ENCODE measurements at places on chromosomes 3 and 15.

DNA sequence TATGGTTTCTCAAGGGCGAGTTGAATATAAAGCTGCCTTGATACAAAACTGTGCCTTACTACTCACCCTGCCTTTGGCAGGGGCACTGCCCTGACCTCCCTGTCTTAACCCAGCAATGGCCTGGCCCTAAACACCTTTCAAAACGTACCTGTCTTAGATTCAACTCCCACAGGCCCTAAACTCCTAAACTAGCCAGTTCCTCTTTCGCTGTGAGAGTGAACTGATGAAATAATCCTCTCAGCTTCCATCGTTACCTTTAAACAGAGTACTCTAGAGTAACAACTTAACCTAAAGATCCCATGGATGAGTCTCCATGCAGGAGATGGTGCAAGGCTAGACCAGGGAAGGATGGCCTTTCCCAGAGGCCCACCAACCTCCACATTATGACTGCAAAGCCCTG, 133.0 kb upstream of the THBS1 start:
- DNase-seq: no peak

DNA sequence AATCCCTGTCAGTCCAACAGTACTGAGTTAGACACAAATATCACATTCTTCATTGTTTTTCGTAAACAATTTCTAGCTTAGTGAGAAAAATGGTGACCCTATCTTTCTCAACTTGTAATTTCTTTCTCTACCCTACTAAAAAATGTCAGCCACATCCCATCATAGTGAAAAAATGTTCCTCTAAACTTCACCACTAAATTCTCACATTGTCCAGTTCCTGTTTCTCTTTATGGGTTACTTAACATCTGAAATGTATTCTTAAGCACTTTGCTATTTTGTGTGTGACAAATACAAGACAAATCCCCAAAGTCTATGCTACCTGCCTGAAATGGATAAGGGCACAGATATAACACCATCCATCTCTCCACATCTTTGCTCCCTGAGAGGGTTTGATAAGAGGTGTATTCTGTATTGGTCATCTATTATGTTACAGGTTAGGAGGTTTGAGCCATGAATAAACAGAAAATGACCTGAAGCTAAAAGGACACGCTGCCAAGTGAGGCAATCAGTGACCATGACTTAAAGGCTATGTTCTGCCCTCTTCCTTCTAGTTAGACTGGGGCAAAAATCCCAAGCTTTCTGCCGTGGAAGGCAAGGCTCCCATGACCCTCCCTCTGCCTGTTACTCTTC, 118.2 kb downstream of the GADL1 start:
- DNase-seq: no peak

DNA sequence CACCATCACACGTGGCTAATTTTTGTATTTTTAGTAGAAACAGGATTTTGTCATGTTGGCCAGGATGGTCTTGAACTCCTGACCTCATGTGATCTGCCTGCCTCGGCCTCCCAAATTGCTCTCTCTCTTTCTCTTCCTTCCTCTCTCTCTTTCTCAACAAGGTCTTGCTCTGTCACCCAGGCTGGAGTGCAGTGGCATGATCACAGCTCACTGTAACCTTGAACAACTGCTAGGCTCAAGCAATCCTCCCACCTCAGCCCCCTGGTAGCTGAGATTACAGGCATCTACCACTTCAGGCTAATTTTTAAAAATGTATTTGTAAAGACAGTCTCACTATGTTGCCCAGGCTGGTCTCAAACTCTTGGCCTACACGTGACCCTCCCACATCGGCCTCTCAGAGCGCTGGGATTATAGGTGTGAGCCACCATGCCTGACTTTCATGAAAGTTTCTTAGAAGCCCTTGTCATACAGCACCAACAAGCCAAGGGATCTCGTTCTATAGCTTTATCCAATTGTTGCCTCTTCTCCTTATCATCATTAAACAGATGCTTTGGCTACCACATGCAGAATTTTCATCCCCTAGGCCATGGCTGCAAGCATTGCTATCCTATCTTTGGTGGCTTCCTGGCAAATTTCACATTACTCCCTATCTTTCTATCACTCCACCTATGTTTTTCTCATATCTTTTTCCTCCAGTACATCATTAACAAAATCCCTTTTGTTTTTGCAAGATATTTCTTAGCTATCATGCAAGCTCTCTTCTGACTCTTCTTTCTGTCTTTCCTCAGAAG, 5.7 kb downstream of the CCDC32 start:
- no peak for DNase-seq

DNA sequence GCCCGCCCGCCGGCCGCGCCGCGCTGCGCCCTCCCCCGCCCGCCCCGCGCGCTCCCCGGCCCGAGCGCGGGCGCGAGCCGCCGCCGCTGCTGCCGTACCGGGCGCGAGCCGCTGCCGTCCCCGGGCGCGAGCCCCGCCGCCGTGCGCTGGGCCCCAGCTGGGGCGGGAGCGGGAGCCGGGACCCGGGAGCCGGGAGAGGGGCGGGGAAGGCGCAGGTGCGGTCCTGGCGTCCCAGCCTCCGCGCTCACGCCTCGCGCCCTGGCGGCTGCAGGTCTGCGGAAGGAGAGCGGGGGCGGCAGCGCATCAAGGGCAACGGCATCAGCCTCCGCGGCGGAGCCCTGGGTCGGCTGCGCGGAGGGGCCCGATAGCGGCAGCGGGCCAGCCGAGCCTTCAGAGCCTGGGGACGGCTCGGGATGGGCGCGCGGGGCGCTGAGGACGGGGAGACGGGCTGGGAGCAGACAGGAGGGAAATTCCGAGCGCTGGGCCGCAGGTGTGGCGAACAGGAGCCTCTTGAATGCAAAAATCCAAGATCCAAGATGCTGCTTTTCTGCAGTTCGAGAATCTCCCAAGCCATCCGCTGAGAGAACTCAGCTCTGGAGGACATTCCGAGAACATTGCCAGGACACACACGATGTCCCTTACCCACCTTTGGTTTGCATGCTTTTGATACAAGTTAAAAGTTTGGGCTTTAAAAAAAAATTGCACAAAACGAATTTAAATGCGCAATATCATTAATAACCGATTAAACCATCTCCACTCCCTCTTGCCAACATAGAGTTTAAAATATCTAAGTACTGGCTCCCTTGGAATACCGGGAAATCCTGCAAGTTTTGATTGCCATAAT, 251.1 kb downstream of the TJP1 start:
- no peak for DNase-seq

- no peak for DNase-seq
Observed at GRCh38 chr3:127666676-127667075, 6.1 kb upstream of the ABTB1 start.

- no peak for DNase-seq
Observed at GRCh38 chr3:4448187-4448586, 18.9 kb downstream of the SUMF1 start.

- DNase-seq: no peak
Observed at GRCh38 chr3:151058740-151059139, 26.7 kb upstream of the MED12L start.

GRCh38 chr3:107578523-107578922, 55.8 kb downstream of the BBX start:
- DNase-seq: no peak

DNA sequence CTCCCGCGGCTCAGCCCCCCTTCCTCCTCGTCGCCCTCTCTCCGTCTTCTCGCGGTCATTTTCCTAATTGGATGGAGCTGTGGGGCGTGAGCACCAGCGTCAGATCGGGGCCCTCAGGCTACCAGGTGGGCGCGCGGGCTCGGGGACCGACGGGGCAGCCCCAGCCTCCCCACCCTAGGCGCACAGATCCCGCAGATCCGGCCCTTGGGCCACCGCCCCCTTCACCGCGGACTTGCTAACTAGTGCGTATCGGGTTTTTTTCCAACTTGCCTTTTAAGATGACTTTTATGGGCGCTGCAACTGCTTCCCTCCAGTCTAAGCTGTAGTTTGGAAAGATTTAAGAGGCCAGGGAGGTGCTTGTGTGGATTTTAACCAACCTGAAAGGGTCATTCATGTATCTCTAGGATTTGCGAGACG, 1.3 kb downstream of the ZNF710 start:
- DNase-seq: no peak

DNA sequence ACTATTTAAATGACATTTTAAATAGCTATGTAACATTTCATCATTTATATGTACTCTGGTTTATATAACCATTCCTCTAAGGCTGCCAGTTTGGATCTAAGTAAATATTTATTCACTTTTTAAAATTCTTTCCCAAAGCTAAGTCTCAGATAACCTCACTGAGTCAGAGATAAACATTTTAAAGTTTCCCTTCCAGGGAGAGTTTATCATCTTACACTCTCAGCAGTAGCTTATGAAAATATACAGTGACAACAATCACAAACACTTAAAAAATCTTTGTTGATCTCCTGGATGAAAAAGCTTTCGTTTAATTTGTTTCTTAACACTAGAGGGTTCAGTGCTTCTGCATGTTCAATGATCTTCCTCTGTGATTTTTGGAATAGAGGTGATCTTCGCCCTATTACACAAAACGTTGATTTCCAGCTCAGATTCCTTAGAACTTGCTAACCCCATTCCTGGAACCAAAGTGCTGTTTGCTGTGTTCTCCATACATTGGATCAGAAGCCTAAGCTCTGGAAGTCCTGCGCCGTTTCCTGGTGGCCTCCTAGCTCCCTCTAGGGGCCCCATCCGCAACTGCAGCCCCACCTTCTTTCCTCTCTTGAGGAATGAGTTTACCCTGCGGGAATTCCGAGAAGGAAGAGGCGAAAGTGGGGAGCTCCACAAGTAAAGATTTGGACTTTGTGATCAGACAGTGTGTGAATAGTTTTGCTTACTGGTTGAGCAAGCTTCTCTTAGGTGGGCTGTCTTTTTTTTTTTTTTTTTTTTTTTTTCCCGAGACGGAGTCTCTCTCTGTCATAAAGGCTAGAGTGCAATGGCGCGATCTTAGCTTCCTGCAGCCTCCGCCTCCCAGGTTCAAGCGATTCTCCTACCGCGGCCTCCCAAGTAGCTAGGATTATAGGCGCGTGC, 29.3 kb upstream of the SACM1L start:
- DNase-seq: no peak

DNA sequence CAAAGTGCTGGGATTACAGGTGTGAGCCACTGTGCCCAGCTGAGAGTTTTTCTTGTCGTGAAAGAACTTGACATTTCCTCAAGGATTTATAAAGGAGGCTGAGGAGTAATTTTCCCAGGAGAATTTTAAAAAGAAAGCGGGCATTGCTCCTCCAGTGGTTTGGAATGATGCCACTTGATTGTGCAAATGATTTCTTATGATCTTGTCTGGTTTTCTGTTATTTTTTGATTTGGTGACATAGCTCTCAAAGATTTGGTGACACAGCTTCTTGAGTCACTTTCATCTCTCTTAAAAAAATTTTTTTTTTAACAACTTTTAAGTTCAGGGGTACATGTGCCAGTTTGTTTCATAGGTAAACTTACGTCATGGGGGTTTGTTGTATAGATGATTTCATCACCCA, 24.6 kb upstream of the NFKBIZ start:
- DNase-seq: no peak

GRCh38 chr3:158918008-158918407, 116.2 kb downstream of the MFSD1 start:
- no peak for DNase-seq

DNA sequence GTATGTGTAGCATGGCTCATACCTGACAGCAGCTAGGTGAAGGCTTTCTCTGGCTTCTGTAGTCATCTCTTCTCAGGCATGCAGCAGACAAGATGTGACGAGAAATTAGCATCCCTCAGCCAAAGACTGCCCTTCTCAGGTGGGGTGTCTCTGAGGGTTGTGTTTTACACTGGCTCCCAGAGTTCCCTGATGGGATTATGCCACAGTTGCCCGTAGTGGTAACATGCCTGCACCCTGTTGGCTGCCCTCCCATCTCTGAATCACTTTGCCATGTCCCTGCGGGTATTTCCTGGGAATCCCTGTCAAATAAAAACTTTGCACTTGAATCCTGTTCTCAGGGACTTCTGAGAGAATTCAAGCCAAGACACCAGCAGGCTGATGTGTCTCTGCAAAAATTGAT, 70.5 kb downstream of the LRTM1 start:
- DNase-seq: no peak

GRCh38 chr3:149575961-149576564, 81.8 kb downstream of the WWTR1 start:
- no peak for DNase-seq

DNA sequence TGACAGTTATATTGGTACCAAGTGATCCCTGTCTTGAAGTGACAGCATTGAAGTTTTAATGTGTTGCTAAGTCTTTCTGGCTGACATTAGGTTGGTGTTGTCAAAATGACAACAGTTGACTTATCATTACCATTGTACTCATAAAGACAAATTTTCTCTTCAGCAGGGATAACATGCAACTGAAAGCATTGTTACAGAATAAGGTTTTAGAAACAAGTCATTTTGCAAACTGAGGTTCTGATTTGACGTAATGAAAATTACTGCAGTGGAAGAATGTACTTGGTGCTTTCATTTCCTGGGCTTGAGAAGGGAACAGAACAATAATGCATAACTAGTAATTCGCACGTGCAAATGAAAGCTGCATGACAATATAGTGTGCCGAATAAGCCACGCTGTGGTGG, 75.1 kb downstream of the MOBP start:
- no peak for DNase-seq

DNA sequence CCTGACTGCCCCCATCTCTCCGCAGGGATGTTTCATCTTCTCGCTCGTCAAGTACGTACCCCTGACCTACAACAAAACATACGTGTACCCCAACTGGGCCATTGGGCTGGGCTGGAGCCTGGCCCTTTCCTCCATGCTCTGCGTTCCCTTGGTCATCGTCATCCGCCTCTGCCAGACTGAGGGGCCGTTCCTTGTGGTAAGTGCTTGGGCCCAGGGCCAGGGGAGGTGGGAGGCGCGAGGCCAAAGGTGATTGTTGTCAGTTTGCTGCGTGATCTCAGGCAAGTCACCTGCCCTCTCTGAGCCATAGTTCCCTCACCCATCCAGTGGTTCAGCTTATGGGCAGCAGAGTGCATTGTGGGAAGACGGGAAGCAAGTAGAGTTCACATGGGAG, 58.5 kb downstream of the GRIP2 start:
- no peak for DNase-seq

DNA sequence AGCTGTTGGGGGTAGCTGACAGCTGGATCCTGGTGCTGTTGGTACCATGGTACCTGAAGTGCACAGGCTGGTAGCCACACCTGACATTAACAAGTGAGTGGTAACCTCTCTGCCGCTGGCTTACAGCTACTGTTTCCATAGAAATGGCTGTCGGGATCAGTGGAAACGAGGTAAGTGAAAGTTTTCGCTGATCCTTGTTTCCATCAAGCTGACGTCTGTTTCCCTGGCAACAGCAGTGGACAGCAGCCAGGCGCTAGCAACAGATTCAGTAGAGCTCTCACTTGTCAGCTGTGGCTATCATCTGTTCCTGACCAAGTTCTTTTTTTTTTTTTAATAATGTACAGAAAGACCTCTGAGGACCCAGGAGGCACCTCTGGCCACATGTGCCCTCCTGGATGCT, 166.2 kb downstream of the CHDH start:
- no peak for DNase-seq

DNA sequence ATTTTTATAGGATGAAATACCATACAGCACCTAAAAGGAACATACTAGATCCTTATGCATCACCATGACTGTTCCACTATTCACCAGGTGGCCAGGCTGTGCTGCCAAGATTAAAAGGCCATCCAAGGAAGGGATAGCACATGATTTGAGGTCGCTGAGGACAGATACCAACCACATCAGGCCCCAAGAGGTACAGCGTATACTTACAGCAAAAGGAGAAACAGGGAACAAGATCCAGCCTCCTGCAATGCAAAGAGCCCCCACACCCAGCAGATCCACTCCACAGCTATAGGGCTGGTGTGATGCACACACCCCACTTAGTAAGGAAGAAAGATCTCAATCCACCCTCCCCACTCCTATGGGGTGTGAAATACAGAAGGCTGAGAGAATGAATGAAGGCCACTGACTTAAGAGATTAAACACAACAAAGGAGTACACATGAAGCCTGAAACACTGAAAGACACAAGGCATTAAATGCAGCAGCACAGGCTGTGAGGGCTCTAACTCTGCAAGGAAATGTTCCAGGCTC, 32.0 kb upstream of the ZNF445 start:
- DNase-seq: no peak
